ENCODE measurements at places on chromosomes 1 and 21.

DNA sequence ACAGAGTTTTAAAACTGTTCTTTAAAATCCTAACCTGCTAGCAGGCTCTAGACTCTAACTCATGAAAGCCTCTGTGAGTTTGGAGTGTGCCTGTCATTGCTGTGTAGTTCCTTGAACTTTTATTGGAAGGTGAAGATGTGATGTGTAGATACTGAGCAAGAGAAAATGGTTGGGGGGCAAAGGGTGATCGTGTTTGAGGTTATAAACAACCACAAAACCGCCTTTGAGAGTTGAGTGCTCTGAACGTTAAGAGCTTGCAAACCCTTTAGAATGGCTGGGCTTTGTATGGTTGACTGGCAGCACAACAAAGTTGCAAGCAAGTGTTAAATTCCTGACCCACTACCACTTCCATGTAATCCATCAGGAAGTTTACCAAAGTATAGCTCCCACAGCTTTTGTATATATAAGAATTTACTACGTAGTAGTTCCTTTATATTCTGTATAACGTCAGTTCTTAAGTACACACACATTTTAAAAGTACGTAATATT is 19.6 kb downstream of the BACE2 start:
- no peak for DNase-seq

DNA sequence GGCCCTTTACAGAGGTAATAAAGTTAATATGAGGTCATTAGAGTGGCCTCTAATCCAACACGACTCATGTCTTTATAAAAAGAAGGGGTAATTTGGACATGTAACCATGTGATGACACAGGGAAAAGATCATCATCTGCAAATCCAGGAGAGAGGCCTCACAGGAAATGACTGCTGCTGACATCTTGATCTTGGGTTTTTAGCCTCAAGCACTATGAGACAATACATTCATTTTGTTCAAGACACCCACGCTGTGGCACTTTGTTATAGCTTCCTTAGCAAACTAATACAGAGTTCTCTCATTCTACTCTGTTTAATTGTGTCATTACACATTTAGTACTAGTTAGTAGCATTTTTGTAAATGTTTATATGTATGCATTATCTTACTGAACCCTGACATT is 64.0 kb upstream of the RUNX1 start:
- DNase-seq: no peak

DNA sequence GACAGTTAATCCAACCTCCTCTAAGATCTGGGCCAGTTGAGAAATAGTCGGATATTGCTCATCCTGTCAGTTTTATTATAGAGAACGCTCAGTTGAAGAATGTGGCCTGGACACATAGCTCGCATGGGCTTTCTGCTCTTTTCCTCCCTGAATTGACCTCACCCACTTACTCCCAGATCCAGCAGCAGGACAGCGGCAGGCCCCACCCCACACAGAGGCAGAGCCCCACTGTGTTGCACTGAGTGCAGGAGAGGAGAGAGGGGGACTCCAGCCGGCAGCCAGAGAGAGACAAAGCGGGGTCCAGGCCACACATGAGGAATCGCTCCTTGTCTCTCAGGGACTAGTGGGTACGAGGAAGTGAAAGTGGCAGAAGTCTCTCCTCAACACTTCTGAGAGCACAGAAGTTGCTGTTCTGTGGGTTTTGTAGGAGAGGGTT is 78.6 kb downstream of the LAMC1 start:
- DNase-seq: no peak

DNA sequence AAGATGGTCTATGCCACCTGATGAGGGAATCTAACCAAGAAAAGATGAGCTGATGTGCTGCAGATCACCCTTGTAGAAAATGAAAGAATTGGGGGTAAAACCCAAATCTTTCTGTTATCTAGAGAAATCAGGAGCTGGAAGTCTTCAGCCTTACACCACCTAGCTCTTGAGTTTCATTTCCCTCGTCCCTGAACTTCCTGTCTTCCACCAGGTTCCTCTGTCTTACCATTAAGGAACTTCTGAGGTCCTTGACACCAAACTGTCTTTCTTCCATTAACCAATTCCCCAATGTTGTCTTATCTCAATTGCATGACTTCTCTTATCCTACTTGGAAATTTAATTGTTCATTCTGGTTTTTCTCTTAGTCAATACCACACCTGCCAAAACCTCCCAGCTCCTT is 31.5 kb downstream of the LPAR3 start:
- no peak for DNase-seq

DNA sequence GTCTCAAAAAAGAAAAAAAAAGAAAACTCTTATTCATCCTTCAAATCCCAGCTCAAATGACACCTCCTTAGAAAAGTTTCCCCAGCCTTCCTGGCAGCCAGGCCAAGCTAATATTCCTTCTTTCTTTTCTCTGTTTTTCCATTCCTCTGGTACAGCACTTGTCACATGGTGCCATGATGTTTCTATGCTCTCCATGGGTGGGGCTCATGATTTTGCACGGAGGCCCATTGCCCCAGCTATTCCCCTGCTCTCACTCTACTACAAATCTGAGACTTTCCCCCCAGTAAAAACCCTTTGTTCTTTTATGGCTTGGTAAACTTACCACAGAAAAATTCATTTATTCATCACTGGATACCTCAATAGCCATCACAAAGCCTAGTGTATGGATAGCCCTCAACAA is 26.5 kb downstream of the OLFML2B start:
- DNase-seq: no peak

DNA sequence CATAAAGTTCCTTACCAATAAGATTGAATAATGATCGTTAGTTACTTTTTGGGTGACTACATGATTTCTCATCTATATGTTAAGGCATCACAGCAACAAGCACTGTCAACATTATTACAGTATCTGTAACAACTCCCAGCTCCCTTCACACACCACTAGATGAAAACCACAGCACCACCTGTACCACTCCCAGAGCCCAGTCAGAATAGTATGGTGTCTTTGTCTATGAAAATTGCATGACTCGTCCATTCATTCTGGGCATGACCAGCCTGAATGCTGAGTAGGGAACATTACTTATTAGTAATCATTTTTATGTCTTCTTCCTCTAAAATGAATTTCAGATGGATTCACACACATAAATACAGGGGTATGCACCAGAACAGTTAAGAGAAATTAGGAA is 7.0 kb downstream of the OLFML2B start:
- DNase-seq: no peak

GRCh38 chr1:220908757-220909156 is 29.5 kb downstream of the HLX start:
- DNase-seq: no peak

GRCh38 chr1:177669161-177669560 is 300.7 kb downstream of the SEC16B start:
- no peak for DNase-seq

DNA sequence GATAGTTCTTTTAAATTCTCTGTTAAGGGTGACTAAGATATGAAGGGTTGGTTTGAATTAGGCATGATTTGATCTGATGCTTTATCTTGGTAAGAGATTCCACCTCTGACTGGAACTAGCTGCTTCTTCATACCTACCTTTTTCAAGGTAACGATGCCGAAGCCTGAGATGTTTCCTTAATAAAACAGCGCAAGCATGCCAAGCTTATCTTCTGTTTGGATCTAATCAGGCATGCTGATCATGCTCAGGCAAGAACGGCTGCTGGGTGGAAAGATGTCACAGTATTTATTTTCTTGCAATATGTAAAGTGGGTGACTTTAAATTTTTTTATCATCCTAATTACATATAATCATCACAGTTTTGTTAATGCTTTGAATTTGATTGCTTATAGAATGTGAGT is 148.7 kb downstream of the ADGRL2 start:
- DNase-seq: no peak

GRCh38 chr1:111197598-111198284 is 2.7 kb downstream of the DENND2D start:
- no peak for DNase-seq

GRCh38 chr1:239719642-239720258 is 333.4 kb downstream of the CHRM3 start:
- no peak for DNase-seq

GRCh38 chr1:34825455-34826091 is 32.8 kb downstream of the GJA4 start:
- no peak for DNase-seq

- no peak for DNase-seq
These were observed 1.8 kb downstream of the COL9A2 start for GRCh38 chr1:40315239-40315794.

DNA sequence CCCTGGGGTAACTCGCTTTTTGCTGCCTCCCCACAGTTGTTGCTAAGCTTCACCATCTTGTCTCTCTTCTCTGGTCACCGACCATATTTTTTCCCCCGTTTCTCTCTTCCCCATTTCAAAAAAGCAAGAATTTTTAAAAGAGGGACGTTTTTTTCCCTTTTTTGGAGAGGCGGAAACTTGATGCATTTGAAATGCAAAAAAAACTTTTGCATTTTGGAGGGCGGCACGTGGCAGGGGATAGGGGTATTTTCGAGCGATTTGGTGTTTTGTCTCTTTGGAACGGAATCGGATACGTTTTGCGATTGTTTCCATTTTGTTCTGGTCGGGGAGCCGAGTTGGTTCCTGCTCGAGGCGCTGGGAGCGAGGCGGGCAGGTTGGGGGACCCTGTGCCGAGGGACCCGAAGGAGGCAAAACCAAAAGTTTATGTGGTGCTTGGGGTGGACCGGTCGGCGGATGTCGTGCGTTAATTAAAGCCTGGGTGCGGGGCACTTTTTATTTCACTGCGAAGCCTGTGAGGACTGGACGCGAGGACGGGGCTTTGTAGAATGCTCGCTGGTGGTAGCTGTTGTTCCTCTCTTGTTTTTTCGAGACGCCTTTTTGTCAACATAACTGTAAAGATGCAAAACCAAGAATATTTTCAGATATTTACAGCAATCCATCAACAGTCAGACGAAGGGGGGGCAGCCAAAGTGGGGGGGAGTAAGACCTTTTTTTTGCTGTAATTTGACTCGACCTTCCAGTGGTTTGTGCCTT is 884 bp downstream of the H3-3A start:
- no peak for DNase-seq

DNA sequence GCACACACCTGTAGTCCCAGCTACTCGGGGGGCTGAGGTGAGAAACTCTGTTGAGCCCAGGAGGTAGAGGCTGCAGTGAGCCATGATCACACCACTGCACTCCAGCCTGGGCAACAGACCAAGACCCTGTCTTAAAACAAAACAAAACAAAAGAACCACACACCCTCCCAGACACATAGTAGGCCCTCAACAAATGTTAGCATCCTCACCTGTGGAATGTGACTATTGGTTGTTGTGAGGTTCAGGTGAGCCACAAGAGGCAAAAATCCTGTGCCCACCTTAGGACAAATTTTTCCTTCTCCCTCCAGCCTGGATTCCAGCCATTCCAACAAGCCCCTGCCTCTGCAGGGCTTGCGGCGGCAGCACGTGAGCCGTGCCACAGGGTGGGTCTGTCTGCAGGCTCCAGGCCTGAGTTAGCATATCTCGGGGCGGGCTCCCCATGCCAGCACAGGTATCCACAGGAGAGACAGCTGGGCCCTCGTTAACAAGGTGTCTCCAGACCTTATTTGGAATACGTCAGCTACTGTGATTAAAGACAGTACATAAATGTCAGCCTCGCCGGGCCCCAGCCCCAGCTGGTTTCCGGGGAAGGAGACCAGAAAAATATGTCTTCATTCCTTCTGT is 17.4 kb downstream of the C1QB start:
- DNase-seq: no peak
